ENCODE measurements at places on chromosomes 3 and 15.

DNA sequence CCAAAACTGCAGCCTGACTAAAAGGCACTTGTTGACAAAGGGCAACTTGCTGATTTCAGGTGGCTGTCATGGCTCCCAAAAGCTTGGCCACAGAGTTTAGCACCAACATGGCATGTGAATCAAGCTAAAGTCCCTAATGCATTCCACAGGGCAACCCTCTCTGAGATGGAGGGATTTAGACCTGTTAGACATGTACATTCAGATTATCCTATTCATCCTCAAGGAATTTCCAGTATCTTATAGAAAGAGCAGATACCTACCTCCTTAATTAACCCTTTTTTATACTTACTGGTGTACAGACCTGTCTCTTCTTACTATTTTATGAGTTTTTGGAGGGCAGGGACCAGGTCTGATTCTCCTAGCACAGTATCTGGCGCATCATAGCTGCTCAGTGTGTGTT, 31.3 kb downstream of the ACP3 start:
- no peak for DNase-seq
- H3K27me3 ChIP-seq, result no peaks in the 10 kb centered on the region

DNA sequence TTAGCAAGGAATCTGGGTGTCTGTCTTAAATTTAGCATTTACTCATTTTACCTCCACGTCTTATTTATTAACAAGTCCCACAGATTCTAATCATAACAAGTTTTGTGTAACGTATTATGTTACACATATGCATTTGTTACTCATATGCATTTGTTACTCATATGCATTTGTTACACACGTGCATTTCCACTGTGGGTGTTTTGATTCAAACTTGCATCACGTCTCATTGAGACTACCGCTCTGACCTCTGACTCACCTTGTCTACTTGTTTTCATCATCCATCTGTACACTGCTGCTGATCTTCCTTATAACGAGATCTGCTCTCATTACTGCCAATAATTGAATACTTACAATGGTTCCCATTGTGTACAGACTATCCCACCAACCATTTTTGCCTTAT, 1141.4 kb downstream of the TBL1XR1 start:
- no peak for DNase-seq
- no peak overlapping the region for H3K27ac ChIP-seq
- no peak overlapping the region for H3K4me3 ChIP-seq
- no peaks in the 10 kb centered on the region for H3K27me3 ChIP-seq
- H3K4me1 ChIP-seq, result no peaks in the 10 kb centered on the region

DNA sequence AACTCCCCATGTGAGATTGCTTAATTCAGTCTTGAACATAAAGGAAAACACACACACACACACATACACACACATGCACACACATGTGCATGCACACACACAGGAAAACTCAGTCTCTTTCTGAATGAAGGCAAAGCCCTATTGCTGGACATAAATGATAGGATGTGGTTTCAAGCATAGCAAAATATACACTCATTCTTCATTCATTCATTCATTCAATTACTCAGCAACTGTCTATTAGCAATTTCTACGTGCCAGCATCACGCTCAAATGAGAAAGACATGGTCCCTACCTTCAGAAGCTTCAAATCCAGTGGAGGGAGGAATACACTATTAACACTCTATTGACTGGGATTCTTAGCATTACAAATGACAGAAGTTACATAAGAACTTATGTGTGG, 41.8 kb upstream of the UBE2E2 start:
- H3K27ac ChIP-seq, result no peak overlapping the region
- no peaks in the 10 kb centered on the region for H3K27me3 ChIP-seq
- DNase-seq, result no peak
- no peaks in the 10 kb centered on the region for H3K36me3 ChIP-seq

DNA sequence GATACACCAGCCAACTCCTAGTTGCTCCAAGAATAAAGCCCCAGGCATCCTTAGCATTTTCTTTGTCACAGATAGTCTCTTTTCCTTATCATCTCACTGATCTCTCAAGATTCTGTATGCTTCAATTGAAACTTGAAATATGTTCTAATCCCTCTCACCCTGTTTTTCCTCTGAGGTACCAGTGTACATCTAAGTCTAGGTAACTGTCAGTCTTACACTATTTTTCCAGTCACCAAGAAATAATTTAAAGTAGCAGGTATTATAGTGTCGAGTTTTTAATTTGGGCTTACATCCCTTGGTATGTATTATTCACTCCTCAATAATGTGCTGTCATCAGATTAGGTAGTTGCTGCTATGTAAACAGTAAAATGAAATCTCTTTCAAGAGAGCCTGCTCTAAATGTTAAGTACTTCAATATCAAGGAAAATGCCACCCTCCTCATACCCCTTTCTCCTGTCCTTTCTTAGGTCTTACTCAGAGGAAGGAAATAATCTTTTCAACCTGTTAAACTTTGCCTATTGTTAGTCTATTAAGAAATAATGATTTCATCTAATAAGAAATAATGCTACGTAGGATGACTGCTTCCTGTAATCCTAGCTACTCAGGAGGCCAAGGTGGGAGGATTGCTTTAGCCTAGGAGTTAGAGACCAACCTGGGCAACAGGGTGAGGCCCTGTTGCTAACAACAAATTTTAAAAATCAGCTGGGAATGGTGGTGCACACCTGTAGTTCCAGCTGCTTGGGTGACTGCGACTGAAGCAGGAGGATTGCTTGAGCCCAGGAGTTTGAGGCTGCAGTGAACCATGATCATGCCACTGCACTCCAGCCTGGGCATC, 39.8 kb downstream of the TSC22D2 start:
- no peaks in the 10 kb centered on the region for H3K27me3 ChIP-seq
- H3K4me1 ChIP-seq, result peaks cover 21% of the 10 kb centered on the region
- no peak for DNase-seq
- H3K27ac ChIP-seq, result no peak overlapping the region
- no peaks in the 10 kb centered on the region for H3K36me3 ChIP-seq
- H3K4me3 ChIP-seq, result no peak overlapping the region

DNA sequence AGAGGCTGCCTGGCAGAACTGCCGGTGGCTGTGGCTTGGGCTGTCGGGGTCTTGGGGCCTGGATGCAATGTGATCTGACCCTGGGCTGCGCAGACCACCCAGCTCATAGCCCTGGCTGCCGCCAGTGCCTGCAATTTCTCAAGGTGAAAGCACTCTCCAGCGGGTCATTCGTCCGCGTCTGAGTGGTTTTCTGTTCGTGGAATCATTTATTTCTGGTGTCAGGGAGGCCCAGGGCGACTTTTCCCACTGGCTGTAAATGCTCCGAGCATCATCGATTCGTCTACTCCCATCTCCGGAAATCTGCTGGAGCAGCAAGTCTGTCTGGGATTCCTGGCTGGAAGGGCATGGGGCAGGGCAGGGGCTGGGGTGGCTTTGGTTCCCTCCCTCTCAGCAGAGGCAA, 40.6 kb upstream of the ADPGK start:
- H3K4me3 ChIP-seq, result no peak overlapping the region
- no peak for DNase-seq
- H3K27ac ChIP-seq, result no peak overlapping the region
- H3K4me1 ChIP-seq, result no peaks in the 10 kb centered on the region

GRCh38 chr15:66411190-66411589, 24.5 kb downstream of the MAP2K1 start:
- no peak for DNase-seq
- no peaks in the 10 kb centered on the region for H3K27me3 ChIP-seq
- peaks cover 31% of the 10 kb centered on the region for H3K36me3 ChIP-seq
- no peak overlapping the region for H3K27ac ChIP-seq
- H3K4me3 ChIP-seq, result no peak overlapping the region

DNA sequence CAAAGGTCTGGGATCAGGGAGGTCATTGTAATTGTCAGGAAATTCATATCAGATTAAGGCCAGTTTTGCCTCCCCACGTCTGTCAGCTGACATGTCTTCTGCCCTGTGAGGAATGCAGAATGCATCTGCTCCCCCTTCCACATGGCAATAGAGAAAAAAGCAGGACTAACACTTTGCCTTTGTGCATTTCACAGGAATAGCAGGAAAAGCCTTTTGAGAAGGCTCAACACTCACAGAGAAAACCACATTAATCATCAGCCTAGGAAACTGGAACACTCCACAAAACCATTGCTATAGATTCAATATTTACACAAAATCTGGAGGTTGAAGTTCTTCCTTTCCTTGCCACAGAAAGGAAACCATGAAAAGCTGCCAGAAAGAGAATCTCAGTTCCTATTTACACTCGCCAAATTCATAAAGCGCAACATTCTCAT, 165.2 kb upstream of the HES1 start:
- no peak for DNase-seq
- peaks cover 10% of the 10 kb centered on the region for H3K4me1 ChIP-seq
- H3K27ac ChIP-seq, result no peak overlapping the region
- H3K4me3 ChIP-seq, result no peak overlapping the region
- H3K36me3 ChIP-seq, result no peaks in the 10 kb centered on the region
- no peaks in the 10 kb centered on the region for H3K27me3 ChIP-seq

DNA sequence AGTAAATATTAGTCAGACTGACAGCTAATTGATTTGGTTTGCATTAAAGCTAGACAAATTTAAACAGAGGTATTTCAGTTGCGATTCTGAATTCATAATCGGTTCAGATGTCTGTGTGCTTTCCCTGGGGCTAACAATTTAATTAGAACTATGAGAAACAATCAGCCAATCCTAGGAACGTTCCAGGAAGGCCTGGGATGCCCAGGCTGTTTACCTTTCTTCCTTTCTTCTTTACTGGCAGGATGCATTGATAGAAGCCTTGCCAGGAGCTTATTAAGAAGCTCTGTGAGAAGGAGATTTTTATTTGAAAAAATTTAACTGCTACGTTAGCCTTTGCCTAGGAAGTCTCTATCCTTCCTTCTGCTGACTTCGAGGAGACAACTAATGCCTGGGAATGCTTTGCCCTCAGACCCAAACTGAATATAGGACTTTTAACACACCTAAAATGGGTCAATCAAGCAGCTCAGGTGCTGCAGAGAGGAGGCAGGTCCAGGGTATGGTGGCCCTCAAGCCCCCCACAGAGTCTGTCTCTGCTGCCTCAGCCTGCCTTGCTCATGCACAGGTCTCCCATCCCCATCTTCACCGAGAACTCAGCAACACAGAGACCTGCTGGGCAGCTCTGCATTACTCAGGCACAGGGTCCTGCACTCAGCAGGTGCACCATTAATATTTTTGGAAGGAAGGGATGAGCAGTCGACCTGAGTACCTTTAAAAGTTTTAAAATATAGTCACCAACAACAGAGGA, 48.5 kb downstream of the PCSK6 start:
- H3K4me1 ChIP-seq, result no peaks in the 10 kb centered on the region
- H3K27me3 ChIP-seq, result no peaks in the 10 kb centered on the region
- no peaks in the 10 kb centered on the region for H3K36me3 ChIP-seq
- H3K4me3 ChIP-seq, result no peak overlapping the region
- no peak for DNase-seq

- 0 out of 2 replicates have a peak, but pooled peaks cover 5% of the 10 kb centered on the region for H3K36me3 ChIP-seq
- no peak overlapping the region for H3K4me3 ChIP-seq
- no peaks in the 10 kb centered on the region for H3K4me1 ChIP-seq
- no peak for DNase-seq
- no peaks in the 10 kb centered on the region for H3K27me3 ChIP-seq
Observed at GRCh38 chr3:125245521-125245920, 33.0 kb upstream of the SLC12A8 start.

DNA sequence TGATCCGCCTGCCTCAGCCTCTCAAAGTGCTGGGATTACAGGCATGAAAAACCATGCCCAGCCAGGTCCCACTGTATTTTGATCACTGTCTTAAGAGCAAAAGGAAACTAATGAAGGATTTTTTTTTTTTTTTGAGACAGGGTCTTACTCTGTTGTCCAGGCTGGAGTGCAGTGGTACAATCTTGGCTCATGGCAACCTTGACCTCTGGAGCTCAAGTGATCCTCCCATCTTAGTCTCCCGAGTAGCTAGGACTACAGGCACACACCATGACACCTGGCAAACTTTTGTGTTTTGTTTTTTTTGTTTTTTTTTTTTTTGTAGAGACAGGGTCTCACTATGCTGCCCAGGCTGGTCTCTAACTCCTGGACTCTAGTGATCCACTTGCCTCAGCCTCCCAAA, 6.4 kb downstream of the EMC3 start:
- DNase-seq, result no peak
- no peaks in the 10 kb centered on the region for H3K27me3 ChIP-seq
- H3K4me1 ChIP-seq, result peaks cover 6% of the 10 kb centered on the region
- no peak overlapping the region for H3K27ac ChIP-seq
- H3K4me3 ChIP-seq, result no peak overlapping the region

DNA sequence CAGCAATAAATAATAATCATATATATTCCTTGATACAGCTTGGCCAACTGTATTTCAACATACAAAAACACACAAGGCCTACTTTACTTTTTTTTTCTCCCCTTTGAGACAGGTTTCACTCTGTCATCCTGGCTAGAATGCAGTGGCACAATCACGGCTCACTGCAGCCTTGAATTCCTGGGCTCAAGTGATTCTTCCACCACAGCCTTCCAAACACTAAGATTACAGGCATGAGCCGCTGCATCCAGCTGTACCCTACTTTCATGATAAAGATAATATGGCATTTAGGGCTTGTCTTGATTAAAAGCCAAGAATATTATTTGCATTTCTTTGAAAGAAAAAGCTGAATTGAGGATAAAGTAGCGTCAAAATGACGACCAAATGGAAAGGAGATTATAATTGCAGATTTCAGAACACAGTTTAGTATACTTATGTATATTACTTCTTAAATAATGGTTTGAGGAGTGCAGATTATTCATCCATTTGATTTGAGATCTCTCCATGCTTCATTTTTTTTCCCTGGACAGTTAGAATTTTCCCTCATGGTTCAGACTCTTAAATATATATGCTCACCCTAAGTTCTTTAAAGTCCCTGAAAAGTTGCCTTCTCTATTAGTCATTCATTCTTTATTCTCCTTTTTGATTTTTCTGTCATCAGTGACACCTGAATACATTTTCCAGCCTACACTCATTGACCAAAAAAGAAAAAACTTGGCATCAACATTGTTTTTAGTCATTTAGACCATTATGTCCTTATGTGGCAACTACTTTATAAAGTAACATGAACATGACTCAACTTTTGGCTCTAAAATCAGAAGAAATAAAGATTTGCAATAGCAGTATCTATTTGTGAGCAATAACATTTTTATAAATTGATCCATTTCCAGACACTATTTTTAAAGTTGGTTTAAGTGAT, 48.5 kb upstream of the MLF1 start:
- H3K27me3 ChIP-seq, result no peaks in the 10 kb centered on the region
- no peak for DNase-seq
- no peaks in the 10 kb centered on the region for H3K4me1 ChIP-seq
- no peak overlapping the region for H3K4me3 ChIP-seq

DNA sequence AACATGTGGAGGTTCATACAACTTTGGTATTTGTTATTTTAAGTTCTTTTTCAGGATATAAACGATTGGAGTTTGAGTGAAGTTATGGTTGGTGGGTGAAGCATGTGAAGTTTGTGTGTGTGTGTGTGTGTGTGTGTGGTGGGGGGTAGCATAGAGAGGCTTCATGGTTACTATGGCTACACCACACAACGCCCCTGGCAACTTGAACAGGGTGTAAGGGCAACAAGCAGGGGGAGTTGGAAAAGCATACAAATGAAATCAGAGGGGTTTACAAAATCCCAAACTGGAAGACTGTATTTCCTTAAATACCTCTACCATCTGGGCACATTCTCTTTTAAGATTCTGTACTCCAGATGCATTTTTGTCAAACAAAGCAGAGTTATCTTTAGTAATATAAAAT, 207.5 kb downstream of the SV2B start:
- no peak overlapping the region for H3K4me3 ChIP-seq
- H3K4me1 ChIP-seq, result no peaks in the 10 kb centered on the region
